ENCODE measurements at places on chromosomes 3 and 15.

DNA sequence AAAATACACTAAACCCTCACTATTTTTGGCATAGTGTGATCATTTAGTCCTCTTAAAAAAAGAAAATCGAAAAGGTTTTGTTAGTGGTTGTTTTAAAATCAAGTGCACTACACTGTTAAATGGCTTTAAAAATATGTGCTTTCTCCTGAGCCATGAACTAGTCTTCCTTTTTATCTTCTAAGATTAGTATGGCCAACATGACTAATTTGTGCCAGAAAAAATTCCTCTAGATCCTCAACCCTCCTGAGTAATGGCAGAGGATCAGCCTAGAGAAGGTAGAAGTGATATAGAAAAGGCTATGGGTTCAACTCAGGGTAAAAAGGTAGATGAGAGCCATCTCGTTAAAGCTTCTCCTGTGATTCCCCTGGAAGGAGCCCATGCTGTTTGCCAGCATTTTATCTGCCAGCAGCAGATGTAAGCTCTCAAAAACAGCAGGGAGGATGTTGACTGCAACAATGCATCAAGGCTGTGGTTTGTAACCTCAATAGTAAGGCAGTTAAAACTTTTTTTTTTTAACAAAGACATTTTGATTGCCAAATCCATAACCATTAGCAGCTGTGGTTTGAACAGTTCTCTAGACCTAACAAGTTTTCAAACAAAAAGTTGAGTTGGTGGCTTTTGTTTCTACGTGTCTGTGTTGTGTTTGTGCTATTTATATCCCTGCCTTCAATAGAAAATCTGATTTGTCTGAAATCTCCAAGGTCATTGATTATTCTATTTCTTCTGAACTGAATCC is 30.2 kb upstream of the ZNF609 start:
- DNase-seq, result peak; percentile 77

DNA sequence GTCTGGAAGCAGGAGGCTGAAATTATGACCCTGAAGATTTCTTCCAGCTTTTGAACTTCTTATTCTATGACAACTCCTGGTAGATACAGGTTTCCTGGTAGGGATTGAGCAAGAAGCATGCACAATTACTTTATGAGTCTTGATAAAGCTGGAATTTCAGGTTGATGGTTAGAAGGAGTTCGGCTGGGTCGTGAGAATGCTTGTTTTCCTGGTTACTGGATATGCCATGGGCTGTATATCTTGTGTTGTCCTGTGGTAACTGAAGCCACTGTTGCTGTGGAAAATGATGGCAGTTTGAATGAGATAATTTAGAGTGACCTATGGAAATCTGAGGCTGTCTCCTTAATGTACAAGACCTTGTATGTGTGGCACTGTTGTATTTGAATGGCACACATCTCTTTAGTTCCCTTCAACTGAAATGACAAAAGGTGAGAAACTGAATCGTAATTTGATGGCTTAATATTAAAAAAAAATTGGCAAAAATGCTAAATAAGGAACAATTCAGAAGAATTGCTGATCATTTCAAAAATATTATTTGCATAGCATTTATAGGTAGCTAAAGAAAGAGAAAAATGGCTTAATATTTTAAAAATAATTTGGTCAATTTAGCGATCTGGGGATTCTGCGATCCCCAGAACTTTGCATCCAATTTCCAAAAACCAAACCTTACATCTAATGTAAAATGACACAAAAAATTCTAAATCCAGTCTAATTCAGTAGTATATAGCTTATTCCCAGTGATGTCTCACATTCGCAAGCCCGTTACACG is 1.1 kb upstream of the UBE2E1 start:
- DNase-seq, result no peak

GRCh38 chr3:87227104-87227834 is at the start of gene CHMP2B:
Gene CHMP2B (plus strand): TSS chr3:87227309. CDS start chr3:87227523, 214 bp downstream.
- DNase-seq, result peak; percentile 94

DNA sequence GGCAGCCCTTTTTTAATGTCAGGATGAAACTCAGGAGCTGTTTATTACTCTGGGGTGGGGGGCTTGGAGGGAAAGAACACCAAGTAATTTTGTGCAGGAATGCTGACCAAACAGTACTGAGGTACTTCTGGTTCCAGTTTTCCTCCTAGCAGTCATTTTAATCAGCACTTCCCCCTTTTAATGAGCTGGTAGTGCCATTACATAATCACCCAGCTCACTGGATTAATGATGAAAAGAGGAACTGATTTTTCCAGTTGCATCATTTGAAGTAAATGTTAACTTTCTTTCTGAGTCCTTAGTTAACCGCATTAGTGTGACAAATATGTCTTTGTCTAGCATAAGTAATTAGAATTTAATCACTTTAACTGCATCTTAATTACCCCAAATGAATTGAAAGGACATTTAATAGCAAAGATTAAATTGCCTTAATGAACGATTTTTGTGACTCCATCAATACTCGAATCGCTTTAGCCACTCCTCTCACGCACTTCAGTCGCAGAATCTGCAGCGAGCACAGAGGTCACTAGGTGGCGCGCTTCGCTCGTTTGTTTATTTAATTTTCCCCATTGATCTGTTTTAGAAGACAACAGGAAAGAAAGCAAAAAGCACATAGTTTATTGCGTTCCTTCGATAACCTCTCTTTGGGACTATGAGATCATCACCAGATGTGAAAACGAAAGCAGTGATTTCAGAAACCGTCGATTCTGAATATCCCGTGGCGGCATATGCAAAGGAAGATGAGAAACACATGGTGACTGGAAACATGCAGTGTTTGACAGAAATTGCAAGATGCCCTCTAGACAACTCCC is 9.8 kb downstream of the ONECUT1 start:
- peak; percentile 55 for DNase-seq

- peak; percentile 16 for DNase-seq
Measured at GRCh38 chr15:99440551-99441443, 125.0 kb upstream of the MEF2A start.

DNA sequence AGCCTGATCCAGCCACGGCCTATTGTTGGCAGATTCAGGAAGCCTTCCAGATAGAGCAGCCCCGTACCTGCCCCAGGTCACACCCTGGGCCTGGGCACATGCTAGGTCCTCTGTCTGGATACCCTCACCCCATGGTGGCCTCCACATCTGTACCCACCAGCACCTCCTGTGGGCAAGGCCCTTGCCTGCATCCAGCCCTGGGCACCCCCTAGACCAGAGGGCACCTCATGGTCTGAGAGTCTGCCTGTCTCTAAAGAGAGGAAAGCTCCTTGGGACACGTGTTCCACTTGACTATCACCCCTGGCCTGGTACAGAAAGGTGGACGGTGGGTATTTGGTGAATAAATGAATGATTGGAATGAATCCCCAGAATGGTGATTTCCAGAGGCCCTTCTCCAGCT is 8.9 kb upstream of the COMMD4 start:
- no peak for DNase-seq
